ENCODE measurements at places on chromosomes 4 and X. TPM values are rescaled to one million over a fixed set of nuclear protein-coding genes. Genes with fewer than 3 reads are reported as not detected.
A peak's percentile ranks its signal among the peaks of the same experiment; 100 is the strongest.

GRCh38 chr4:62004881-62005280, 804.8 kb downstream of the ADGRL3 start:
- no peak overlapping the region for H3K4me3 ChIP-seq
- H3K36me3 ChIP-seq = no peaks in the 10 kb centered on the region
- no peak for DNase-seq
- H3K27ac ChIP-seq = no peak overlapping the region
- no peaks in the 10 kb centered on the region for H3K27me3 ChIP-seq
- no peaks in the 10 kb centered on the region for H3K4me1 ChIP-seq

GRCh38 chrX:3811331-3812311, 98.2 kb upstream of the PRKX start:
- H3K27ac ChIP-seq = no peak overlapping the region
- no peak overlapping the region for H3K4me3 ChIP-seq
- no peak for DNase-seq
- no peaks in the 10 kb centered on the region for H3K27me3 ChIP-seq
- no peaks in the 10 kb centered on the region for H3K4me1 ChIP-seq

- no peaks in the 10 kb centered on the region for H3K36me3 ChIP-seq
- no peak for DNase-seq
- H3K27ac ChIP-seq = no peak overlapping the region
- no peaks in the 10 kb centered on the region for H3K27me3 ChIP-seq
- no peaks in the 10 kb centered on the region for H3K4me1 ChIP-seq
Observed at GRCh38 chr4:177532358-177532757, 90.1 kb upstream of the AGA start.

- H3K4me3 ChIP-seq = no peak overlapping the region
- no peaks in the 10 kb centered on the region for H3K36me3 ChIP-seq
- H3K27me3 ChIP-seq = no peaks in the 10 kb centered on the region
- no peak for DNase-seq
- H3K27ac ChIP-seq = no peak overlapping the region
Observed at GRCh38 chr4:163548481-163549243, 54.2 kb downstream of the TMA16 start.

- no peak overlapping the region for H3K4me3 ChIP-seq
- peaks cover 2% of the 10 kb centered on the region for H3K27me3 ChIP-seq
- peaks cover 6% of the 10 kb centered on the region for H3K4me1 ChIP-seq
- peaks cover 2% of the 10 kb centered on the region for H3K36me3 ChIP-seq
- no peak for DNase-seq
- no peak overlapping the region for H3K27ac ChIP-seq
Observed at GRCh38 chr4:168836490-168836889, 173.6 kb downstream of the CBR4 start.

- no peak for DNase-seq
- H3K4me1 ChIP-seq = no peaks in the 10 kb centered on the region
- no peaks in the 10 kb centered on the region for H3K27me3 ChIP-seq
- no peak overlapping the region for H3K27ac ChIP-seq
- no peak overlapping the region for H3K4me3 ChIP-seq
Observed at GRCh38 chr4:126404549-126404948, 1089.8 kb downstream of the FAT4 start.

GRCh38 chrX:8520178-8520577, 55.5 kb downstream of the VCX3B start:
- no peaks in the 10 kb centered on the region for H3K4me1 ChIP-seq
- H3K36me3 ChIP-seq = no peaks in the 10 kb centered on the region
- no peak overlapping the region for H3K4me3 ChIP-seq
- no peak overlapping the region for H3K27ac ChIP-seq

GRCh38 chrX:97311066-97311778, 427.5 kb downstream of the RPA4 start:
- no peaks in the 10 kb centered on the region for H3K36me3 ChIP-seq
- H3K27ac ChIP-seq = no peak overlapping the region
- no peak overlapping the region for H3K4me3 ChIP-seq
- H3K27me3 ChIP-seq = no peaks in the 10 kb centered on the region
- DNase-seq = no peak

DNA sequence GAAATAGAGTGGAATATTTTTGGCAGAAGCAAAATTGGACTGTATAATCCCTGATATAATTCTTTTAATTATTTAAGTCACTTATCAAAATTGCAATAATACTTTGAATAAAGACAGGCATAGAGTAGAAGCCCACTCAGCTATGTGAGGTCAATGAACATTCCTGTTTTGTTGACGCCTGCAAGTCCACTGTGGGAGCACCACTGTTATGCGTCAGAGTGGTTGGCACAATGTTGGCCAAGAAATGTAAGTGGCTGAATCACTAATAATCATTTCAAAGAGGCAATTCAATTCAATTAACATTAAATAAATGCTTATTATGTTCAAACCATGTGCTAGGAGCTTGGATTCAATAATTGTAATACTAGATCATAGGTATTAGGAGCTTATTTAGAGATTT, 221.0 kb downstream of the SPCS3 start:
- H3K27me3 ChIP-seq = no peaks in the 10 kb centered on the region
- no peaks in the 10 kb centered on the region for H3K36me3 ChIP-seq
- no peak overlapping the region for H3K27ac ChIP-seq
- DNase-seq = no peak
- no peaks in the 10 kb centered on the region for H3K4me1 ChIP-seq

DNA sequence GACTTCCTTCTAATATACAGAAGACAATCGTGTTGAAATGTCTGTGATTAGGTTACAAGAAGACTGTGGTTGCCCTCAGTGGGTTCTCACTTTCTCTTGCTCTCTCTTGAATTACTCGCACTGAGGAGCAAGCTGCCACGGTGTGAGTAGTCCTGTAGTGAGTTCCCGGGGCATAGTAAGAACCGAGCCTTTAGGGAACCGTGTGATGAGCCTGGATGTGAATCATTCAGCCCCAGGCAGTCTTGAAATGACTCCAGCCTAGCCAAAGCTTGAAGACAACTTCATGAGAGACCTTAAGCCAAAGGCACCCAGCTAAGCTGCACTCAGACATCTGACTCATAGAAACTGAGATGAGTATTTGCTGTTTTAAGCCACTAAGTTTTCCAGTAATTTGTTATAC, 292.7 kb downstream of the SPOCK3 start:
- DNase-seq = peak; percentile 7
- H3K36me3 ChIP-seq = no peaks in the 10 kb centered on the region
- H3K4me3 ChIP-seq = no peak overlapping the region
- H3K27me3 ChIP-seq = no peaks in the 10 kb centered on the region
- no peaks in the 10 kb centered on the region for H3K4me1 ChIP-seq

TEC gene
- total RNA-seq = 0.67 TPM

RNF4 gene
- total RNA-seq = 55.0 TPM

MECP2 gene
- 88.9 TPM for total RNA-seq

MEPE gene
- total RNA-seq = not detected

ZNF718 gene
- 3.6 TPM for total RNA-seq

OTUD5 gene
- 59.5 TPM for total RNA-seq

GRK4 gene
- total RNA-seq = 2.5 TPM

All from Panc1 (cell line).